ENCODE measurements at places on chromosomes 7 and 10. TPM values are rescaled to one million over a fixed set of nuclear protein-coding genes. Genes with fewer than 3 reads are reported as not detected.

- no peak for DNase-seq
Observed at GRCh38 chr7:114940220-114940619, 18.3 kb downstream of the MDFIC start.

GRCh38 chr7:37220664-37221063, 228.0 kb downstream of the ELMO1 start:
- DNase-seq, result no peak

- no peak for DNase-seq
Observed at GRCh38 chr7:142345811-142346210, 88.0 kb upstream of the PRSS58 start.

DNA sequence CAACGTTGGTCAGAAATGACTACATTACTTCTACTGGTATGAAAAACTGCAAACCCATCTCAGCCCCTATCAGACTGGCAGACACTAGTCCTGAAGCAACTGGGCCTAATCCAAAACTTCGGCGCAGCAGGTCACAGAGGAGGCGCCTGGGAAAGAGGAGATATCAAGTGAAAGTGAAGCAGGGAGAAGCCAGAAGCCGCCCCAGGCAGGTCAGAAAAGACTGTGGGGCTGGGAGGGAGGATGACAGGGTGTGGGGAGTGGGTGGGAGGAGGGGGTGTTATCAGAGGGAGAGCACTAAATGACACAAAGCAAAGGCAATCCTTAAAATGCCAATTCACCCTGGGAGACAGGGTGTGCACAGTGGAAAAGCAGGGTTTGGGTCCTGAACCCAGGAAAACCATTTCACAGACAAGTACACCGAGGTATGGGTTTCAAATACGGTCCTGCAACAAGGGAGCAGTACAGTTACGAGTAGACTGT, 731 bp downstream of the CHCHD3 start:
- no peak for DNase-seq

- no peak for DNase-seq
Observed at GRCh38 chr7:137932881-137933269, 69.0 kb downstream of the CREB3L2 start.

- no peak for DNase-seq
Observed at GRCh38 chr10:82691211-82691610, 816.2 kb downstream of the NRG3 start.

SPDYE5 gene
- total RNA-seq, result not detected

CALCR gene
- not detected for total RNA-seq

GIMAP2 gene
- 33.0 TPM for total RNA-seq

BMPER gene
- 10.0 TPM for total RNA-seq
